ENCODE measurements at places on chromosomes 3 and 15. TPM values are rescaled to one million over a fixed set of nuclear protein-coding genes. Genes with fewer than 3 reads are reported as not detected.

DNA sequence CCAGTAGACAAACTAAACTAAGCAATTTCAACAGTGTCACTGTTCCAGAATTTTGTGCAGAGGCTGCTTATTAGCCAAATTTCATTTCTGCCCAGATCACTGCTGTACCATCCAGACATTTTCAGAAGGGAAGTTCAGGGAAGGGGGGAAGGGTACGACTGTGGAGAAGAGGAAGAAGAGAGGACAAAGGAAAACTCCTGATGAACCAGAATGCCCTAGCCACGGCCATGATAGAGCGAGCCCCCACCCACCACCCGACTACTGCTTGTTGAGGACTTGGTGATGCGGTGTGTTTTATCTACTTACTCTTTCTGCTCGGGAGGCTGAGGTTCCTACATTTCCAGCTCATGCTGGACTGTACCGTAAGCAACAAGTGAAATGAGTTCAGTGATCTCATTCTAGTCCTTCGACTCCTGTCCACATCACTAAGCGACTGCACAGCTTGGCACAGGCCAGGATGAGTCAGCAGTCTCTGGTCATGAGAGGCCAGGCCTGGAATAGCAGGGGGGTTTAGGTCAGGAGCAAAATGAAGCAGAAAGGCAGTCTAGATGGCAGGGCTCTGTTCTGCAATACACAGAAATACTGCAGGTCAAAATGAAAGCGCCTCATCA lies 330.8 kb downstream of the TIGIT start:
- no peak for DNase-seq

DNA sequence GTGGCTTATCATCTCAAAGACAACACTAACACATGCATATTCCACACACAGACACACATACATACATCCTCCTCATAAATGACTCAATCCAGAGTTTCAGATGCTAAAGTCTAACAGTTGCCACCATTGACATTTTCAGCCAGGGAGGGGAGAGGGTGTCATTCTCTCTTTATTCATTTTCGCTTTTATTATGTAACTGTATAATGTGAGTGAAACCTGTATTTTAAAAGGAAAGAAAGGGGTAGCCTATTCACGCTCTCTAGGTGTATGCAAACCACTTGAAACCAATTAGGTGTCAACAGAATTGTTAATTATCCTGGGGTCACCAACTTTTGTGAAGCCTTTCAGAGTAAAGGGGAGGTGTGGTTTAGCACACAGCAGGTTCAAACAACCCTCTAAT lies 1282.9 kb downstream of the ROBO2 start:
- DNase-seq = no peak

DNA sequence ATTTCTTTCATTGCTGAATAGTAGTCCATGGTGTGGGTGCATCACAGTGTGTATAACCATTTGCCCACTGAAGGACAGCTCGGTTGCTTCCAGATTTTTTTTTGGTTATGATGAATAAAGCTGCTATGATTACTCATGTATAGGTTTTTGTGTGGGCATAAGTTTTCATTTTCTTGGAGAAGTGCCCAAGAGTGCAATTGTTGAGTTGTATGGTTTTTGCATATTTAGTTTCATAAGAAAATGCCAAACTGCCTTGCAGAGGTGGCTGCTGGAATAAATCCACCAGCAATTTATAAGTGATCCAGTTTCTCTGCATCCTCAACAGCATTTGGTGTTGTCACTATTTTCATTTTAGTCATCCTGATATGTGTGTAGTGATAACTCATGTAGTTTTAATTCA lies 8.4 kb upstream of the SPESP1 start:
- DNase-seq = no peak

DNA sequence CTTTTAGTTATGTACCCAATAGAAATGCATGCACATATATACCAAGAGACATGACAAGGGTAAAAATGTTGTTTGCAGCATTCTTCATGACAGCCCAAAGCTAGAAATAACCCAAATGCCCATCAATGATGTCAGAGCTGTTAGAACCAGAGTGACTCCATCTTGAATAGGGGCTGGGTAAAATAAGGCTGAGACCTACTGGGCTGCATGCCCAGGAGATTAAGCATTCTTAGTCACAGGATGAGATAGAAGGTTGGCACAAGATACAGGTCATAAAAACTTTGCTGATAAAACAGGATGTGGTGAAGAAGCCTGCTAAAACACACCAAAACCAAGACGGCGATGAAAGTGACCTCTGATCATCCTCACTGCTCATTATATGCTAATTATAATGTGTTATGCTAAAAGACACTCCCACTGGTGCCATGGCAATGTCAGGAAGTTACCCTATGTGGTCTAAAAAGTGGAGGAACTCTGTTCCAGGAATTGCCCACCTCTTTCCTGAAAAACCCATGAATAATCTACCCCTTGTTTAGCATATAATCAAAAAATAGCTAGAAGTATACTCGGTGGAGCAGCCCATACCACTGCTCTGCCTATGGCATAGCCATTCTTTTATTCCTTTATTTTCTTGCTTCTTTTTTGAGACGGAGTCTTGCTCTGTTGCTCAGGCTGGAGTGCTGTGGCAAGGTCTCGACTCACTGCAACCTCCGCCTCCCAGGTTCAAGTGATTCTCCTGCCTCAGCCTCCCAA lies 32.9 kb downstream of the ZBTB11 start:
- peak; percentile 61 for DNase-seq

The TERC gene
- 13.7 TPM for total RNA-seq

The KIF15 gene
- total RNA-seq = 23.6 TPM

The POTEB3 gene
- total RNA-seq = not detected

All from CD8-positive, alpha-beta memory T cell (primary cell).